ENCODE measurements at places on chromosomes 16 and 17. TPM values are rescaled to one million over a fixed set of nuclear protein-coding genes. Genes with fewer than 3 reads are reported as not detected.

GRCh38 chr17:50289991-50290702 is 15.9 kb downstream of the TMEM92 start:
- peak overlapping the region; percentile 18 for H3K4me3 ChIP-seq
- no peaks in the 10 kb centered on the region for H3K36me3 ChIP-seq
- no peak overlapping the region for H3K27ac ChIP-seq
- no peak for DNase-seq
- H3K27me3 ChIP-seq, result no peaks in the 10 kb centered on the region

TBC1D3E gene
- polyA plus RNA-seq, result not detected

- H3K4me3 ChIP-seq, result no peak overlapping the region
- H3K4me1 ChIP-seq, result peaks cover 6% of the 10 kb centered on the region
- H3K27me3 ChIP-seq, result no peaks in the 10 kb centered on the region
Measured at GRCh38 chr17:60902399-60902798, 224.7 kb downstream of the BCAS3 start.

DNA sequence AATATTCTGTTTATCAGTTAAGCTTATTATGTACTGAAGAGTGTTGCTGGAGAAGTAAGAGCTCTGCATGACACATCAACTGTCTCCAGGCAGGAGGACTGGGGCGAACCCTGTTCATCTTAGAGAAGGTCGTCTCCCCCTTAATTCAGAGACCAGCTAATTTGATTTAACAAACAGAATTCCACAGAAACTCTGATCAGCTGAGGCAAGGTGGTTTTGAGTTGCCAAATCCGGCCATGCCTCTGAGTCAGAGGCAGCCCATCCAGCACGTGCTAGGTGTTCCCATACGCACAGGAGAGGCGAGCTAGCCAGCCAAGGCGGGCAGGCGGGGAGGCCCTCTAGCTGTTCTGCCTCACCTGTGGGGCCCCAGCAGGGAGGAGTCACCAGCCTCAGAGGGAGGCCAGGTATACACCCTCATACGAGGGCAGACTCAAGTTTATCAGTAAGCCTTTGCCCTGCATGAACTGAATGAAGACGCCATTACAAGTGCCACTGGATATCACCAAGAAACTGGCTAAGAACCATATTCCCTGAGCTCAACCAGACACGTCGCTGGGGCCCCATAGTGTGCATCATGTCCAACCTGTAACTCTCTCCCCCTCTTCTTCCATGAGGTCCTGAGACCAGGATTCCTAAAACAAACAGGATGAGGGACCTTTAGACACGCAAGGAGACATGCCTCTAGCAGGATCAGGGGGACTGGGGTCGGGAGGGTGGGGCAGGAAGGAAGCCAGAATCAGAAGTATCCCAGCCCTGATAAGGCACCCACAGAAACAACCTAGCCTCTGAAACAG is 25.7 kb downstream of the STAT5A start:
- H3K4me1 ChIP-seq, result no peaks in the 10 kb centered on the region
- DNase-seq, result no peak
- no peak overlapping the region for H3K4me3 ChIP-seq
- H3K36me3 ChIP-seq, result peaks cover 46% of the 10 kb centered on the region
- no peak overlapping the region for H3K27ac ChIP-seq
- H3K27me3 ChIP-seq, result no peaks in the 10 kb centered on the region

DNA sequence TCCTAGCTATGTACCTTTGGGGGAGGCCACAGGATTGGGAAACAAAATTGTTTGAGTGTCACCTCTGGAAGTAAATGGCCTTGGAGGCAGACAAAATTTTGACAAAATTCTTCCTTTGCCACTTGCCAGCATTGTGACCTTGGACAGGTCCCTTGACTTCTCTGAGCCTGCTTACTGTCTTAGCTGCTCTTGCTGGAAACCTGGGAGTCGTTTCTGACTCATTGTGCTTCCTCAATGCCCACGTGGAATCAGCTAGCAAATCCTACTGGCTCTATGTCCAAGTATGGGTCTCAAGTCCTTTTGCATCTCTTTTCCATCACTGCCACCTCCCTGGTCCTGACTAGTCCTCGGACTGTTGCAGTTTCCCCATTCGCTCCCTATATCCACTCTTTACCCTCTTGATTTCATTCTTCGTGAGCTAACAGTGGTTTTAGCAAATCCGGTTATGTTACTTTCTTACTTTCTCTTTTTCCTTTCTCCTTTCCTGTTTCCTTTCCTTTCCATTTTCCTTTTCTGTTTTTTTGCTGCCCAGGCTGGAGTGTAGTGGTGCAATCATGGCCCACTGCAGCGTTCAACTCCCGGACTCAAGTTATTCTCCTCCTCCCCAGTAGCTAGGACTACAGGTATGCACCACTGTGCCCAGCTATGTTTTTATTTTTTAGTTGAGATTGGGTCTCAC is 68.1 kb upstream of the LGALS9 start:
- H3K27me3 ChIP-seq, result no peaks in the 10 kb centered on the region
- no peak overlapping the region for H3K27ac ChIP-seq
- H3K36me3 ChIP-seq, result no peaks in the 10 kb centered on the region
- no peak for DNase-seq
- H3K4me3 ChIP-seq, result no peak overlapping the region

DNA sequence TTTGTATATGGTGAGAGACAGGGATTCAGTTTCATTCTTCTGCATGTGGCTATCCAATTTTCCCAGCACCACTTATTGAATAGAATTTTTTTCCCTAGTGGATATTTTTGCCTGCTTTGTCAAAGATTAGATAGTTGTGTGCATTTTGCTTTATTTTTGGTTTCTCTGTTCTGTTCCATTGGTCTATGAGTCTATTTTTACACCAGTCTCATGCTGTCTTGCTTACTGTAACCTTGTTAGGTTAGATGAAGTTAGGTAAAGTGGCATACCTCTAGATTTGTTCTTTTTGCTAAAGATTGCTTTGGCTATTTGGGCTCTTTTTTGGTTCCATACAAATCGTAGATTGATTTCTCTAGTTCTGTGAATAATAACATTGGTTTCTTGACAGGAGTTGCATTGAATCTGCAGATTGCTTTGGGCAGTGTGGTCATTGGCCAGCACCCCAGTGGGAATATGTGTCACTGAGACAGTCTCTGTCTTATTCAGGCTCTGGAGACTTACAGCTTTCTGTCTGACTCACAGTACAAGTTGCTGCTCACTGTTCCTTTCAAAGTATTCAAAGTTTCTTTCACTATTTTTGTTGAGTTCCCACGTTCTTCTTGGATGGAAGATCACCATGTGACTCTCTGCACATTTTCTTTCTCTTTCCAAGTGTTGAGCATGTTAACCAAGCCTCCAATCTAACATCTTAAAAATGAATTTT is 709.1 kb downstream of the CDH11 start:
- H3K27ac ChIP-seq, result no peak overlapping the region
- no peak for DNase-seq
- H3K36me3 ChIP-seq, result no peaks in the 10 kb centered on the region

Measured in SK-N-SH (cell line).